HuH-7 (cell line): ENCODE measurements at places on chromosomes 1 and 21.

- peak; percentile 38 for DNase-seq
These were observed 71.5 kb upstream of the CXADR start for GRCh38 chr21:17441370-17441769.

DNA sequence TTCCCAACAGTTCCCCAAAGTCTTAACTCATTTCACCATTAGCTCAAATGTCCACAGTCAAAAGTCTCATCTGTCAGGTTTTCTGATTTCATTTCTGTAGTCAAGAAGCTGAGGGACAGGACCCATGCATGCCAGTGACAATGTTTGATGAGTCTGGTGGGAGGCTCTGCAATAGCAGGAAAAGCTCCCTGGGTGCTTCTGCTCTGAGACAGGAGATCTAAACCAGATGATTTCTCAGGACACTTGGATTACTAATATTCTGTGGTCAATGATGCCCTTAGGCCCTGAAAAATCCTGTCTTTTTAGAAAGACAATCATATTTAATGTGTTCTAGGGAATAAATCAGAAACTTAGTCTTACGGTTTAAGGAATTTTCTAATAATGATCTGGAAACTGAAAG is 56.4 kb downstream of the PCBP3 start:
- DNase-seq: no peak

- DNase-seq: no peak
These were observed 75.7 kb upstream of the LAMC2 start for GRCh38 chr1:183110326-183110880.

- no peak for DNase-seq
These were observed 206.3 kb upstream of the NR5A2 start for GRCh38 chr1:199821029-199821779.

- DNase-seq: no peak
These were observed 75.6 kb downstream of the XCL2 start for GRCh38 chr1:168468042-168468809.

- no peak for DNase-seq
These were observed 94.8 kb upstream of the USP24 start for GRCh38 chr1:55309786-55310504.

GRCh38 chr1:88998716-88999115 is 6.3 kb upstream of the KYAT3 start:
- no peak for DNase-seq

DNA sequence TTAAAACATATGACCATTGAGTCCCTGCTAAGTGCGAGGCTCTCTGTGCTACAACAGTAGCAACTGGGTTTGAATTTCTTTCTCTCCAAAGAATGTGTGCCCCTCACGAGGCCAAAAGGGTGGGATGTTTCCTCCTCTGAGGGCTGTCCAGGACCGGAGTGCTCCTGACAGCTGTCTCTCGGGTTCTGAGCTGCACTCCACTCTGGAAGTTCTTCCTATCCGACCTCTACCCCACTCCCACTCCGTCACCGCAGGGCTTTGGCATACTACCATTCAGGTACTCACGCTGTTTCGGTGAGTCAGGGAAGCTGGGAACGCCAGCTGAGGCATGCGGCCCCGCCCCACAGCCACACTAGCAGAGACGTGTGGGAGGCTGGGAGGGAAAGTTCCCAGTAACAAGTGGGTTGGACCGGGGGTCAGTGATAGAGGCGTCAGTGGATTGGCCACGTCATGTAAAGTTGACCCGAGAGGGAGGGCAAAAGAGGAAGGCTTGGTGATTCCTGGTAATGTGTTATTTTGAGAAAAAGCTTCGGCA is 705 bp upstream of the SLC50A1 start:
- DNase-seq: peak; percentile 88

GRCh38 chr21:38424305-38425019 is 73.8 kb downstream of the ERG start:
- no peak for DNase-seq

GRCh38 chr1:30724175-30724574 is 790 bp upstream of the MATN1 start:
- no peak for DNase-seq

- no peak for DNase-seq
These were observed 54.1 kb upstream of the LRRC7 start for GRCh38 chr1:69513601-69514000.

GRCh38 chr1:36572906-36573305 is 90.2 kb upstream of the CSF3R start:
- DNase-seq: no peak

- DNase-seq: no peak
These were observed 38.9 kb upstream of the C1orf185 start for GRCh38 chr1:51063121-51063520.

DNA sequence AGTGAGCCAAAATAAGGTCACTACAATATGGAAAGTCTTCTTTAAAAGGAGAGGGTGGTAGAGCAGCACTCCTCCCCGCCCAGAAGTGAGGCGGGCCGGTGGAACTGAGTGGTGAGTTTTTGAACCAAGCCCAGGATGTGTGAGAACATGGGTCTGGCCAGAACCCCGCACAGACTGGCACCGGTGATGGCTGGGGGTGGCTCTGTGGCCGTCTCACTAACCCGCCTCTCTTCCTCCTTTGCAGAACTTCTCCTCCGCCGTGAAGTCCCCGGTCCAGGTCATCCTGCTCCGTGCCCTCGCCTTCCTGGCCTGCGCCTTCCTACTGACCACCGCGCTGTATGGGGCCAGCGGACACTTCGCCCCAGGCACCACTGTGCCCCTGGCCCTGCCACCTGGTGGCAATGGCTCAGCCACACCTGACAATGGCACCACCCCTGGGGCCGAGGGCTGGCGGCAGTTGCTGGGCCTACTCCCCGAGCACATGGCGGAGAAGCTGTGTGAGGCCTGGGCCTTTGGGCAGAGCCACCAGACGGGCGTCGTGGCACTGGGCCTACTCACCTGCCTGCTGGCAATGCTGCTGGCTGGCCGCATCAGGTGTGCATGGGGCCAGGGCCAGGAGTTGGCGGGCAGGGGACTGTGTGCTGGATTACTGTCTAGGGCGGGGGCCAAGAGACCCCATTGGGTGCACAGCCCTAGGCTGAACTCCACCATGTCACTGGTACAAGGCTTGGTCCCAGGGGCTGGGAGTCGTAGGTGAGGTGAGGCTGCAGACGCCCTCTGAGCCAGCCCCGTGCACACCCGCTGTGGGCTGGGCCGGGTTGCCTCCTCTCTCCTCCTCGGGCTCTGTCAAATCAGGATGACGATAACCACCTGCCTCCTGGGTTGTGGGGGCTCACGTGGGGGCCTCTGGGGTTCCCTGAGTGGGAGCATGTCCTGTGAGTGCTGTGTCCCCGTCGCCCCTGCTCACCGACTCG is 12.4 kb downstream of the TMEM201 start:
- DNase-seq: no peak

DNA sequence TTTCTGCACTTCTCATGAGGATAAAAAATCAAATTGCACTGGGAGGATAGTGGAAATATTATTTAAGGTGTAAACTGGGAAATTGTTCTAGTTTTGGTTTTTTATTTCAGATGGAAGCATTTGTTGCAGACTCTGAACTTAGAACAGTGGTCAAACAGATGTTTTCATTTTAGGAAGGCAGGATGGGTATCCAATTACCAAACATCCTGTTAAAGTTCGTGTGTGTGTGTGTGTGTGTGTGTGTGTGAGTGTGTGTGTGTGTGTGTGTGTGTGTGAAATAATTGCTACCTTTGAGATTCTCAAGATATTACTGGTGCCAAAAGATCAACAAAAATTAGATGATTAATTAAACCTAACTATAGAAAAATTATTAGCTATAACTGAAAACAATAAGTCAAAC is 24.3 kb upstream of the DUSP10 start:
- no peak for DNase-seq

DNA sequence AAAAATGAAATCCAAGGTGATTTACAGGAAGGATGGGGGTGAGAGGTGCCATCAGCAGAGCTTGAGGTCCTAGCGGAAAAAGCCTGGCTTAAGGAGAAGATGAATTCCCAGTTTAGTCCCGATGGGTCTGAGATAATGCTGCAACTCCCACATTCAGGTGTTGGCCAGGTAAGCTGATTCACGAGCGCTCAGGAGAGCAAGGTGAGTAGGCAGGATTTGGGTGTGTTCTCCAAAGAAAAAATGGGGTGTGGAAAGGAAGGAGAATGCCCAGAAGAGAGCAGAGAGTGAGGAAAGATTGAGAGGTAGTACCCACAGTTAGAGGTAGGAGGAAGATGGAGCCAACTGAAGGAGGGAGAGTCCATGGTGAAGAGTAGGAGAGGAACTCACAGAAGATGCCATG is 12.5 kb downstream of the RIMS3 start:
- no peak for DNase-seq

GRCh38 chr1:106254748-106255147 is 801.7 kb upstream of the PRMT6 start:
- no peak for DNase-seq

DNA sequence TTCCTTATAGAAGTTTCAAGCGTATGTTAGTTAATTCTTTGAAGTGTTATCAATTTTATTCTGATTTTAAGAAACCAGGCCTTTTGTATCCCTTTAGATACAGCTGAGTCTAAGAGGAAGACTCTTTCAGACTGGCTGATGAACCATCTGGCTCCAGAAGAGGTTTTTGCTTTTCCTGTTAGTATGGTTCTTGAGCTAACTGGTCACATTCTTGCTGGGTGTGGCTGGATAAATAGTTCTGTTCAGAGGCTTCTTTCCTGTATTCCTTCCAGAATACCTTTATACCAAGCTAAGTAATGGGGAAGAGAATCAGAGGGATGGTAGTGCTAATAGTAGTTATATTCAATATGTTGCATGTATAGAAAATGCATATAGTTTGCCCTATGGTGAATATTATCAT is 12.4 kb downstream of the HS2ST1 start:
- no peak for DNase-seq

- DNase-seq: no peak
These were observed 687 bp downstream of the TGFBR3 start for GRCh38 chr1:91885213-91885715.

DNA sequence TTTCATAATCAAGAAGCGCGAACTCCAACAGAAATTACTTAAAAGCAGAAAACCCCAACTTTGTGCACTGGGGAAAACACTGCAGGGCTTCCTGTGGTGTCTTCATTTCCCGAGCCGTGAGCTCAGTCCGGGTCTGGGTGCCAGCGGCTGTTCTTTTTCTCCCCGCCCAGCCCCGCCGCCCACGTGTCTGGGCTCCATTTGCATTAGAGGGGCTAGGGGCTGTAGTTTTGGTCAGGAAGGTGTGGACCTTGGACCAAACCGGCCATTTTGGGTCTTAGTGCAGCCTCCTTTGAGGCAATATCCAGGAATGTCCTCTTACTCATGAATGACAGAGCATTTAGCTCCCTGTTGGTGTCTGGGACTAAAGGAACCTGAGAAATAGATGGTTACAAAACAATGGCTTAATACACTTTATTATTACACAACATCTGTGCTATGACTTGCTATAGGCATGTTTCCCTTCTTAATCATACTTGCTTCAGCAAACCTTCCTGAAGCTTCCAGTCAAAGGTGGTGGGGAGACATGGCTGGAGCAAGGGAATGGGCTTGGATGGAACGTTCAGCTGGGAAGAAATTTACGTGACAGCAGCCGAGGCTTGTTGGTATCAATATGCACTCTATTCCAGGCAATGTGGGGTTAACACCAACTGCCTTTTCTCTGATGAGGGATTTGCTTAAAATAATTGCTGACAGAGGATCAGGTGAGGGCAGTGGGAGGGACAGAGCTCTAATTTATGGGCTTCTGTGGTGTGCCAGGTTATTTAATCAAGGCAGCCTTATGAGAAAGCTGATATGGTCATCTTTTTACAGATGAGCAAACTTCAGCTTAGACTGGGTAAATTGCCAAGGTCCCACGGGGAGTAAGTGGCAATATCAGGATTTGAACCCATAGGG is 1.1 kb downstream of the AGTRAP start:
- peak; percentile 47 for DNase-seq

- DNase-seq: no peak
These were observed 167.1 kb downstream of the LYPLAL1 start for GRCh38 chr1:219340796-219341195.

DNA sequence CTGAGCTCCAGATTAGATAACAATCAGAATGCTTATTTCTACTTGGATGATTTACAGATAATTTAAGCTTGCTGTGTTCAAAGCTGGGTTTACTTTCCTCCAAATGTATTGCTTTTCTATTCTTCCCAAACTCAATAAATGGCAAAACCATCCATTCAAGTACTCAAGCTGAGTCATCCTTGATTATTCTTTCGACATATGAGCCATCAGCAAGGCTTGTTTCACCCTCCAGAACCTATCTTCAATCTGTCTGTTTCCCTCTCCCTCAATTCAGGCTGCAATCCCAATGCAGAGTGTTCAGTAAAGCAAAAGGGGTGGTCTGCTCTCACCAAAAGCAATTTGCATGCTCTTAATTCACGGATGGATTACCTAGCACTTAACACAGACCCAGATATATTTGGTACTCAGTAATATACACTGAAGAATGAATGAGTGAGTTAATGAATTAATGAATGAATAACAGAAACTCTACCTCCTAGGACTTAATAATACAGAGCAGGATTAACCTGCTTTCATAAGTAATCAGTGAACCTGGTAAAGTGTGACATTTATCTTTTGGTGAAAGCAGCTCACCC is 41.9 kb downstream of the DDR2 start:
- no peak for DNase-seq

DNA sequence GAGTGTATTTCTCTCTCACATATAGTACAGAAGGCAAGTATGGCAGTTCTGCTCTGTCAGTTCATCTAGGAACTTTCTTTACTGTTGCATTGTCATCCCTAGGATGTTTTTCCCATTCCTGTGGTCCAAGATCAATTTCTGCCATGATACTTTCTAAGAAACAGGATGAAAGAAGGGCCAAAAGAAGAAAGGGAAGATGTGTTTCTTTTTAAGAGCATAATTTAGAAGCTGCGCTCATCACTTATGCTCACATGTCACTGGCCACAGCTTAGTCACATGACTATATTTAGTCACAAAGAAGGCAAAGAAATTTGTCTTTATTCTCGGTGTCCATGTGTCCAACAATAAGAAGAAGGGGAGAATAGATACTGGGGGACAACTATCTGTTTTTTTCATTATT is 7.0 kb upstream of the MAST2 start:
- no peak for DNase-seq

DNA sequence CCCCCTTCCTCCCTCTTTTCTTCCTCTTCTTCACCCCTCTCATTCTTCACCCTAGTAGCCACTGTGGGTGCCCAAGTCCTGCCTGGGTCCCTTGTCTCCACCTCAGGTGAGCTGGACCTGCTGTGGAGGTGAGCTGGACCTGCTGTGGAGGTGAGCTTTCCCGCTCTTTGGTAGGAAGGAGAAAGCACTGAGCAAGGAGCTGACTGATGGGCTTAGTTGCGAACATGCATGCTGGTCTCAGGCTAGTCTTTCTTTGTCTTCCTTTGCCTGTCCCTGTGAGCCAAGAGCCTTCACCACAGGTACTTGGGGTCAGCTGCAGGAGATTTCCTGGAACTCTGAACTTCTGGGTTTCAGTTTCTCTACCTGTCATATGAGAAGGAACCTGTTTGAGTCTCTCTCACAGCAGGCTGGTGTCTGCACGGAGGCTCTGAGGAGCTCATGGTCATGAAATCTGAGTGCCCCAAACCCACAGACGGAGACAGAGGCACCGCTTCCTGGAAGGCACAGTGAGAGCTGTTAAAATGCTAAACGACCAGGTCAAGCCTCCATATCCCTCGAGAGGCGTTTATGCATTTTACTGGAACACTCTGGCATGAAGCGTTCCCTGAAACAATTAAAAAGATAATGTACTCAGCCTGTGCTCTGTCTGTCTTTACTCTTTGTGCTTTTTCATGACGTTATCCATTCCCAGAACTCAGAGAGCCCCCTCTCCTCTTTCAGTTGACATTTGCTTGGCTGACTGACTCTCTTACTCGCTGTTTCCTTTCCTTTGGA is 69.5 kb downstream of the RHOU start:
- DNase-seq: no peak

- no peak for DNase-seq
These were observed 237.6 kb downstream of the SDCCAG8 start for GRCh38 chr1:243493156-243494129.

GRCh38 chr1:91683598-91683951 is 182.9 kb downstream of the CDC7 start:
- DNase-seq: no peak
